ENCODE measurements at places on chromosomes 13 and 19.

GRCh38 chr13:40170091-40170490 lies 496.4 kb downstream of the FOXO1 start:
- DNase-seq = no peak

DNA sequence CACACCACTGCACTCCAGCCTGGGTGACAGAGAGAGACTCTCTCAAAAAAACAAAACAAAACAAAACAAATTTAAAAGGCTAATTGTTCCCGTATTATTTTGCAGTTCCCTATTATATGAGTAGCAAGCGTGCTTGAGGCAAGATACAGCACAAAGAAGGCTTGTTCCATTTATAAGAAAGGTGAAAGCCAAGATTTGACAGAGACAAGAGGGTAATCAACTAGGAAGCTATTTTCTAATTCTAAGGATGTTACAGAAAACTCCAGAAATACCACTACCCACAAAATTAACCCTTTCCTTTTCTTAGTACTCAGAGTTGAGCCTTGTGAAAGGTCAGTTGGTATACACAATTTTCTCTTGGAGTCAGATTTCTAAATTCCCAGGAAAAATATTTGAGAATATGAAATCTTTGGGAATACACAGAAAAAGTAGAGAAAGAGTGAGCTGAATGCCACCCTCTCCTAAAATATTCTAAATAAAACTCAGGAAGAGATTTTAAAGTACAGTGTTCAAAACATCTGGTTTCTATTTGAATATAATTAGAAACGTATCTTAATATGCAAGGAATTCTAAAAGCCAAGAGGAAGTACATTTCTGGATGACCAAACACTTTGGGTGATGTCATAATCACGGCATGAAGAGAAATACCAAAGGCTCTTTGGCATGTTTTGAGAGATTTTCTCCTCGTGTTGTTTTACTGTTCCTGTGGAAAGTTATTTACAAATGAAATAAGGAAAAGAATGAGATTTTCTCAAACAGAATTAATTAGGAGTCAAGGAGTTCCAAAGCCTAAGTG lies 63.0 kb upstream of the FLT1 start:
- no peak for DNase-seq

DNA sequence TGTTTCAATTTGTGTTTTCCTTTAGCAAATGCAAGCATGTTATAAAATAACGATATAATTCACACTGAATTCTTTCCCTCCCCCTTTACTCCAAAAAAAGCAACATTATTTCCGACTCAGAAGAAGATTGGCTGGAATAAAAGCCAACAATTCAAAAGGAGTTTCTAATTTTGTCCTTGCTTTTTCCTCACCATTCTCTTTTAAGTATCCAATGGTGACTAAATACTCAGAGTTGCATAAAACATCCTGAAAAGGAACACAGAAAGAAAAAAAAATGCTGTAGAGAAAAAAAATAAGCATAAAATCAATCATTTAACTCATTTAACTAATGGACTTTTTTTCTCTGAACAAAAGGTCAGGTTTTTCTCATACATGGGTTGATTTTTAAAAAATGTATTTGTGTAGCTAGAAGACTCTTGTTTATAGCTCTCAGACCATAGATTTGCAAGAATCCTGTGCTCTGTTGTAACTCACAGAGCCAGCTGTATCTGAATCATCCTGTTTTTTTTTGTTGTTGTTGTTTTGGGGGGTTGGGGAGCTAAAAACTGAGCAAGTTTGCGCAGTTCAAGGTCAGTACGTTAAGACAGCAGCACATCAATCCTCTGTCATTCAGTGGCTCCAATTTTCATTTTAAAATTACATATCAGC lies 108.1 kb downstream of the PCDH17 start:
- DNase-seq = no peak

DNA sequence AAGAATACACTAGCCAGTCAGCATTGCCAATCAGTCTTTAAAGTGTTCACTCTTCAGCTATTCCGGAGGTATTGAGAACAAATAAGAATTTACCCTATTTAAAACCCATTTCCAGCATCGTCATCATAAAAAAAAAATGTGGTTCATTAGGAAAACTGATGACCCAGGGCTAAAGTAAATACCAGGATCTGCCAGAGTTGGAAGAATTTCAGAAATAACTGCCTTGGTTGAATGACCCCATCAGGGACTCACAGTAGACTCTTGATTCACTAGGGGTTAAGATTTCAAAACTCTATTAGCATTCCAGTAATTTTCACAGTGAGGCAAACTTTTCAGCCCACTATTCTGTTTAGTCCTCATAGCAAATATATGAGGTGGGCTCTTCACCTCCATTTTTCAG lies 377.0 kb downstream of the ITGBL1 start:
- DNase-seq = no peak

GRCh38 chr13:101523154-101524131 lies 71.0 kb downstream of the ITGBL1 start:
- DNase-seq = no peak

- DNase-seq = no peak
Measured at GRCh38 chr13:26179344-26179743, 42.8 kb downstream of the RNF6 start.

DNA sequence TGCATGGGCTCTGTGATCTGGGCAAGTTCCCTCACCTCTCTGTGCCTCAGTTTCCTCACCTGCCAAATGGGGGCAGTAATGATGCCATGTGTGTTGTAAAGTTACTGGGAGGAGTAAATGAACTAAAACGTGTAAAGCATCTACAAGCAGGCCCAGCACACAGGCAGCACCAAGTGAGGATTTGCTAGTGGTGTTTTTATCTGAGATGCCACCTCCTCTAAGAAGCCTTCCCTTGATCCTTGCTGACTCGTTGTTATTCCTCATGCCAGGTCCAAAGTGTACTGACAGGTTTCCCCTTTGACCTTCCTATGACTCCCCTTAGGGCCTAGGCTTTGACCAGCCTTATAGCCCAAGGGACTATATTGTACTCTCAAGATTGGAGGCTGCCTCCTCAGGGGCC lies 1.5 kb upstream of the UQCRFS1 start:
- no peak for DNase-seq

GRCh38 chr13:33657274-33657673 lies 160.7 kb upstream of the RFC3 start:
- DNase-seq = no peak

- no peak for DNase-seq
Measured at GRCh38 chr13:96785986-96786385, 208.3 kb downstream of the OXGR1 start.

GRCh38 chr13:103039183-103039582 lies 27.0 kb downstream of the SLC10A2 start:
- DNase-seq = no peak

All from NCI-H1417 treated with DMSO at 0.1 percent for 48 hours (cell line).